Type B pancreatic cell (in vitro differentiated cells): ENCODE measurements at places on chromosomes 7 and 10.

GRCh38 chr7:113321201-113321600 is 202.8 kb upstream of the SMIM30 start:
- DNase-seq = no peak

DNA sequence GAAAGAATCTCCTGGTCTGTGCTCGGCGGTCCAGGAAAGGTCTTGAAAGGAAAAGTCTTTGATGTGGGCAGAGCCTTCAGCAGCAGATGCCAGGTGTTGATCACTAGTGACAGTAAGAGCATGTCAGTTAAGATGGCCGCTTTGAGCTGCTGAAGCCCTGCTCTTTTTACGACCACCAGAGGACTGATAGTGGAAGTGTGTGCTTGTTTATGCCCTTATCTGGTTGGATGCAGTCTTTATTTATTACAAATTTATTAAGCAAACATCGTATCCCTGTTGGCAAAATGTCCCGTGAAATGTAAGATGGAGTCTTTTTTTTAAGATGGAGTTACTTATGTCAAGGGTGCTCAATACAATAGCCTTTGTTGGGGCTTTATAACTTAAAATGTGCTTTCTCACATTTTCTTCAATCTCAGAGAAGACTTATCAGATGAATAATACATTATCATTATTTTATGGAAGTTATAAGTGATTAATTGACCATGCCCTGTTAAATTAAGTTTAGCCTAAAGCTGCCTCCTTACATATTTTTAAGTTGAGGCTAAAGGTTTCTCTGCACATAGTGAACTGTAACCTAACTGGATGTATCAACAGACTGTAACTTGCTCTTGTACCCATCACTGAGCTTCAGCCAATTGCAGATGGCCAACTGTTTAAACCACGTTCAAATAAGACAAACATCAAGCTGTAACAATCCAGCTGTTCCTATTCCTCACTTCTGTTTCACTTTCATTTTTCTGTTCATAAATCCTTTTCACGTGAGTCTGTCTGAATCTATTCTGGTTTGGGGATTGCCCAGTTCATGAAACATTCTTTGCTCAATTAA is 97.4 kb upstream of the PIK3CG start:
- no peak for DNase-seq

GRCh38 chr10:100928039-100928438 is 15.3 kb downstream of the SLF2 start:
- no peak for DNase-seq

DNA sequence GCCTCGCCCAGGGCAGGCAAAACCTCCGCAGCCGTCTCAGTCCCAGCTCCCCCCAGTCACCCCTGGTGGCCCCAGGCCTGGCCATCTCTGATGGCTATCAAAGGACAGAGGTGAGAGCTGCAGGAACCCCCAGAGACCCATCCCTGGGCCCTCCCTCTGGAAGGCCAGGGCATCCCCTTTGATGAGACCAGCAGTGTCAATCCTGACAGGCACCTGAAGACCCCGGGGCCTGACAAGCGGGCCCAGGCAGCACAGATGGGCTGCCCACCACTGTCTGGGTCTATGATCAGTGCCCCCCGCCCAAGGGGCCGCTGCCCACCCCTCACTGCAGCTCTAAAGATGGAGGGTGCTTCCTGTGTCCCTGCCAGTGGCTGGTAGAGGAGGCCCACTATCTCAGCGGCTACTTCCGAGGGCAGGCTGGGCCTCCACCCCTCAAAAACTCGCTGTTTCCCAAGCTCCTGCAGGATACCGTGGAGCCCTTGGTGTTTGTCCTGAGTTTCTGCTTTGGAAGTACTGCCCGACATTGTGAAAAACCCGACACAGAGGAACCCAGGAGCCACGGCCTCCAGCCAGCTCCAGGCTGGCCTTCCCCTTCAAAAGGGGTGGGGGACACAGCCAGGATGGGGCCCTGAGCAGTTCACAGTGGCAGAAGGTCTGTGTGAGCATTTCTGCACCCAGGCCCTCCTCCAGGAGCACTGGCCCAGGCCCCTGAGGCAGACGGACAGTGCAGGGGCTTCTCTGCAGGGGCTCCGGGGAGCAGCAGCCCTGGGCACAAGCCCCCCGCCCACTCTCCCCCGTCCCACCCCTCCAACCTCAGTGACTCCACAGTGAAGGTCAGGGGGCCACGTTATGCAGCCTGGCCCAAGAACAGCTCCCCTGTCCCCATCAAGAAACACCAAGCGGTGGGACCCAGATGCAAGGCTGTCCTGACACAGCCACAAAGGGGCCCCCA is 99.2 kb downstream of the PDGFA start:
- DNase-seq = no peak

DNA sequence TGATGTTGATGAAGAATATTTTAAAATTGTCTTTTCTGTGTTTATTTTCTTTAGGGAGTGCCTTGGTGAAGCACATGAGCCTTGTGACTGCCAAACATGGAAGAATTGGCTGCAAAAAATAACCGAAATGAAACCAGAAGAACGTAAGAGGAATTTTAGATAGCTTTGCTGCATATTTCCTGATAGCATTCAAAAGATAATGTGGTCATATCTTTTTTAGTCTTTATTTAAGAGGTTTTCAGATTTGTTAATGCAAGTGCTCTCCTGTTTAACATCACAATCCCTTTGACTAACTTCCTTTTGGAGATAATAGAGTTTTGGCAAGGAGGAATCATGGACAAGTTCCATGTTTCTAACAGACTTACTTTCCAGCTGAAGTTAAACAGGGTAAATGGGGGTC is 85.2 kb upstream of the GATAD1 start:
- DNase-seq = no peak

- peak; percentile 36 for DNase-seq
Measured at GRCh38 chr7:151452680-151453325, 12.9 kb upstream of the CRYGN start.

- DNase-seq = no peak
Measured at GRCh38 chr7:18345641-18346234, 149.8 kb upstream of the HDAC9 start.

DNA sequence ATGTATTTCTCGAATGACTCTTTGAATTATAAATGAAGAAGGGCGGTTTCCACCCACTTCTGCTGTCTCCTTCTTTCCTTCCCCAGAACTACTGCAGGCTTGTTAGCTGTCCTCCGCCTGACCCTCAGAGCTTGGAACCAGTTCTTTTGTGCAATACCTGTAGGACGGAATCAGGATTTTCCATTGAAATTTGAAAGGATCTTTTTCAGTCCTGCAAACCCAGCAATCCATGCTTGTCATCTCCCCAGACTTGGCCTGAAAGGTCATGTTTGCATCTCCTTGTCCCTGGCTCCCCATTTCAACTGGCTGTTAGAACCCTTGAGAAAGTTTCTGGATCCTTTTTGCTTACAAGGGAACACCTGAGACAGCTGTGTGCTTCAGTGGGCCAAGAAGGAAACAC is 47.5 kb downstream of the PLCE1 start:
- no peak for DNase-seq

GRCh38 chr10:18216482-18216881 is 76.3 kb downstream of the CACNB2 start:
- no peak for DNase-seq

- no peak for DNase-seq
Measured at GRCh38 chr7:118305671-118306070, 81.2 kb downstream of the ANKRD7 start.

GRCh38 chr10:129962031-129962871 is 1.8 kb downstream of the EBF3 start:
- DNase-seq = peak; percentile 61

GRCh38 chr7:80127412-80128160 is 7.0 kb upstream of the GNAI1 start:
- DNase-seq = no peak

- no peak for DNase-seq
Measured at GRCh38 chr10:58943256-58943890, 233.1 kb upstream of the PHYHIPL start.

- no peak for DNase-seq
Measured at GRCh38 chr10:103197174-103197573, 4.1 kb upstream of the NT5C2 start.

- no peak for DNase-seq
Measured at GRCh38 chr10:103473261-103473671, 5.8 kb downstream of the CALHM3 start.

DNA sequence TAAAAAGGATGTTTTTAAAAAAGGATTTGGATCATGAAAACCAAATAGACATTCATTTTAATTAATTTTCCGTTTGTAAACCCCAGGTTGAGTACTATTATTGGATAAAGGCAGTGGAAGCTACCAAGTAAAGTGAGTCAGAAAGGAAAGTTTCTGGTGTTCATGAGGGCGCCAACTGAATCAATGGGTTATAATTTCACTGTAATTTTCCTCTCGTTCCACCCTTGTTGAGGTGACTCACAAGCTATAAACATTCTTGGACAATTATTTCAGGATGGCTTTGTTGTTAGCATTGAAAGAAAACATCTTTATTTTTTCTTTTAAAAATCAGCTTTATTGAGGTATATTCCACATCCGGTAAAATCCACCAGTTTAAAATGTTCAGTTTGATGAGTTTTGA is 5.1 kb upstream of the FAM133B start:
- DNase-seq = no peak

- no peak for DNase-seq
Measured at GRCh38 chr10:121605708-121606107, 7.5 kb upstream of the FGFR2 start.

DNA sequence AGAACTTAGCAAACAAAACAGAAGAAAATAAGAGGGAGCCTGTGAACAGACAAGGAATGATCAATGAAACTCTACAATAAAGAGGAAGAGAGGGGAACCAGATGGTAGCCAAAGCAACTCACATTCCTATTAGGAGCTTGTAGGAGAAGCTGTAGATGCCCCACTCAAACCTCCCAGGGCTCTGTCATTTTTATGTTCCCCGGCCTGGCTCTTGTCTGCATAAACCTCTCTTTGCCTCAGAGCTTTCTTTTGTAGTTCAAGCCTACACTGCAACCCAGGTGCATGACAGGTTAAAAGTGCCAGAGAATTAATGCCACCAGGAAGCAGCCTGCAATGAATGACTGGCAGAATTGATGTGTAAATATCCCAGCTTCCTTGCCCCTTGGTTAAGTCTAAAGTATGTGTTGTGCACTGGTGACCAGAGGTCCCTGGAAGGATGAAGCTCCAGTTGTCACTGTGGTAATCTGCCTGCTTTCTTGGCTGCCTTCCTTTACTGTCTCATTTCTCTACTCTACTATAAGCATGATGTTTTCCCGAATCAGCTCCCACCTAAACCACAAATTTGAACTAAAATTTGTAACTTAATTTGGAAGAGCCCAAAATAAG is 40.4 kb downstream of the HDAC9 start:
- DNase-seq = no peak

- no peak for DNase-seq
Measured at GRCh38 chr7:151920488-151920887, 35.8 kb upstream of the GALNTL5 start.

GRCh38 chr10:129030996-129031843 is 435.8 kb upstream of the MGMT start:
- no peak for DNase-seq

- no peak for DNase-seq
Measured at GRCh38 chr7:75762350-75762917, 9.6 kb downstream of the CCL26 start.

DNA sequence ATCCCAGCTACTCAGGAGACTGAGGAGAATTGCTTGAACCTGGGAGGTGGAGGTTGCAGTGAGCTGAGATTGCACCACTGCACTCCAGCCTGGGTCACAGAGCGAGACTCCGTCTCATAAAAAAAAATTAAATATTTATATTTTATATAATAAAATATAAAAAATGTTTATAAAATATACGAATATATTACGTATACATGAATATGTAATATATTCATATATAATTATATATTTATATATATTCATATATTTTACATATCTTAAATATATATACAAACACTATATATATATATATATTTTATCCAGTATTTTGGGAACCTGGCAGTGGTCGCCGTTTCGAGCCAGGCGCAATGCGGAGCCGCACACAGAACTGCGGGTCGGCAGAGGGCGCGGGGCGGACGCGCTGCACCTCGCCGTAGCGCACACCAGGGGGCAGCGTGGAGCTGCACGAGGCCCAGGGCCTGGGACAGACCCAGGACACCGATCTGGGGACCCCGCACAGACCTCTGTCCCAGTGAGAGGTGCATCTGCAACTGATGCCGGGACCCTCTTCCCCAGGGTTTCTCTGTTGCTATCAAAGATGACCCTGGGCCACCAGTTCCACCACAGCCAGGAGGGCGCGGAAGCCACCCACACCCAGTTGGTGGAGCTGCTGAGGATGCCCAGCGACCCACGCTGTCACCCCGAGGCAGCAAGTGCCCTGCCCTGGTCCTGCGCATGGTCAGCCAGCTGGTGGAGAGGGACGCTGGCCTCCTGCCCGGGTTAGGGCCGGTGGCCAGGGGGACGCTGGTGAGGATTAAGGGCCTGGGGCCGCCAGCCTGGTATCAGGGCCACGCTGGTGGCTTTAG is 22.7 kb downstream of the AP5Z1 start:
- no peak for DNase-seq

GRCh38 chr7:146826329-146826728 is 709.7 kb downstream of the CNTNAP2 start:
- DNase-seq = no peak

DNA sequence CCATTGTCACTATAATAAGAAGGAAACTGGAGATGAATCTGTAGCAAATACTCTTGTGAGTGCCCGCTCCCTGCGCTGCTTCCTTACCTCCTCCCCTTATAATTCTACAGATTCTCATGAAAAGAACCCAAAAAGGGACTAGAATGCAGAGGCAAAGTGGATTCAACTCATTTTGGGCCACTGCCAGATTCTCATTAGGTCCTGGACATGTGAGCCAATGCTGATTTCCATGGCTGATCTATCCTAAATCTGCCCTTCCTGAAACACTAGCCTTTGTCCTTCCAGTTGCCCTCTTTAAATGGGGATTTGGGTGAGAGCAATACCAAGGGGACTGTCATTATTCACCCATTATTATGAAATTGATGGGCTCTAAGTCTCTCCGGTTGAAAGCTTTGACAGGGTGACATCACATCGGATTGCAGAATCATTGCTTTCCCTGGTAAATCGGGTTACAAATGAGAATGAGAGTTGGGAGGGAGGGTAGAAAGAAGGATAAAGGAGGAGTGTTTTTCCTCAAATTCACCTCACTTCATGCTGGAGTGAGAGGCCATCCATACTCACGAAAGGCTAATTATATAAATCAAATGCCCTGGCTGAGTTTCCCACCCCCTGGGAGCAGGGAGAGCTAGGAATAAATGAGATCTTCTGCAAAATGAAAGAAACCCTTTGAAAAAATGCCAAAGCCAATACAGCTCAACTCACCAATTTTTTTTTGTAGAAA is 37.5 kb downstream of the PTN start:
- DNase-seq = no peak

DNA sequence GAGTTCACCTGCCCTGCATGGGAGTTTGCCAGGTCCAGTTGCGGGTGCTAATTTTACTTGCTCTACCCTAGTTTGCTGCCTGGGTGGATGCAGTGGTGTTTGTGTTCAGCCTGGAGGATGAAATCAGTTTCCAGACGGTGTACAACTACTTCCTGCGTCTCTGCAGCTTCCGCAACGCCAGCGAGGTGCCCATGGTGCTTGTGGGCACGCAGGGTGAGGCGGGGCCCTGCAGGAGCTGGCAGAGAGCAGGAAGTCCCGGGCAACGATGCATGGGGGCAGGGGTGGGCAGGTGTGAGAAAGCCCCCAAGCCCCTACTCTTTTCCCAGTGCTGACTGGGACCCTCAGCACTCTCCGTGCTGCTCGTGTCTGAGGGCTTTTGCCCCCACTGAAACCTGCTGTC is 31.3 kb downstream of the AGAP3 start:
- no peak for DNase-seq

GRCh38 chr7:87627634-87627994 is 584 bp upstream of the RUNDC3B start:
- no peak for DNase-seq
